Stimulated activated CD4-positive, alpha-beta T cell treated with anti-CD3 and anti-CD28 coated beads, Interleukin-1b, Interleukin-23, amount 100 ng/mL, for 1 hour (primary cell): ENCODE measurements at places on chromosomes 5 and 9.

- DNase-seq: no peak
Measured at GRCh38 chr9:134995792-134996120, 78.0 kb upstream of the FCN1 start.

GRCh38 chr9:18331310-18331684 lies 142.7 kb upstream of the ADAMTSL1 start:
- DNase-seq: no peak

DNA sequence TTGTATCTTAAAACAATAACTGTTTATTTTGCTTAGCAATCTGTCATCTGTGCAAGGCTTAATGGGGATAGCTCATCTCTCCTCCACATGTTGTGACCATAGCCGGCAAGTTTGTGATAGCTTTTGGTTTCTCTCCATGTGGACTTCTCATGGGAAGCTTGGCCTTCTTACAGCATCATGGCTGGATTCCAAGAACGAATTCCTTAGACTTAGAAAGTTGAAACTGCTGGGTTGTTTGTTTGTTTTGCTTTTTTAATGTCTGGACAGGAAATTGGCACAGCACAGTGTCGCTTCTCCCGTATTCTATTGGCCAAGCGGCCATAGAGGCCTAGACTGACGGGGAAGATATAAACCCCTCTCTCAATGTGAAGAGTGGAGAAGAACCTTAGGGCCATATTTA lies 61.0 kb upstream of the PRDM9 start:
- no peak for DNase-seq

DNA sequence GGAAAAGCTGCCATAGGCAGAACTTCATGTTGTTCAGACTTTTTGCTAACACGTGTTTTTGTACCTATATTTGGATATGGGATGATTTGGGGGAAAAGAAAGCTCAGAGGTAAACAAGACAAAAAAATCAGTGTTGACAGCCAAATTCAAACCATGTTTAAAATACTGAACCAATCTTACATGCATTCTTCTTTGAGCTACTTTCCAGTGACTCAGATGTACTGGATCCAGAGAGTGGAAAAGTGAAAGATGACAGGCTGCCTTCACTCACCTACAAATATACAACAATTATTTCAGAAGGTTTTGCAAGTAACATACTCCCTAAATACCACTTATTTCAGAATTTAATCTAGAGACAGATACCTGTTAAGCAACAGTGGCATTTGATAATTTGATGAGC lies 165.7 kb downstream of the MPDZ start:
- DNase-seq: no peak

DNA sequence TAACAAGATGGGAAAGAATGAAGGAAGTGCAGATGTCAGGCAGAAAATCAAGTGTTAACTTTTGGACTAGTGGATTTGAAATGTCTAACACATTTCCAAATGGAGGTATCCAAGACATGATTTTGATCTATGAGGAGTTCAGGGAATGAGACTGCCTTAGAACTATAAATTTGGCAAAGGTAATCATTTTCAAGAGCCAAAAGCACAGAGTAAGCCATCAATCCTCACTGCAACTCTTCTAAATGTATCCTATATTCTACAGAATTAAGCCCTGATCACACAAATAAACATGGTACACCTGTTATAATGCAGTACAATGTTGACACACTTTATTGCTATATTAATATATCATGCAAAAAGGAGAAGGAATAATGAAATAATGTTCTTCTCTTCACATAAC lies 55.6 kb downstream of the SETX start:
- DNase-seq: no peak

DNA sequence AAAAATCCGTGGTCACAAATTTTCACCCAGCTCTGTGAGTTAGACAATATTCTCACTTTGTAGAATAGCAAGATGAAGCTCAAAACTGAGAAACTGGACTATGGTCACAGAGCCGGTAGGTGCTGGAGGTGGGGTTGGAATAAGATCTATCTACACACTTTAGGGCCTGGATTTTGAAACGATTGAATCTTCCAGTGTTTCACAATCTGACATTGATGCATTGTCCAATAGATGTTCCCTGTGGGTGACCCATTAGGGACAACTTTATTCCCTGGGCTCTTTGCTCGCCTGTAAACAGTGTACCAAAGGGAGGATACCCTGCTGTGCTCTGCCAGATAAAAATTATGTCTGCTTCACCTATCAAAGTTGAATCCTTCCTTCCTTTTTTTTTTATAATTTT lies 145.4 kb upstream of the MPDZ start:
- DNase-seq: no peak

DNA sequence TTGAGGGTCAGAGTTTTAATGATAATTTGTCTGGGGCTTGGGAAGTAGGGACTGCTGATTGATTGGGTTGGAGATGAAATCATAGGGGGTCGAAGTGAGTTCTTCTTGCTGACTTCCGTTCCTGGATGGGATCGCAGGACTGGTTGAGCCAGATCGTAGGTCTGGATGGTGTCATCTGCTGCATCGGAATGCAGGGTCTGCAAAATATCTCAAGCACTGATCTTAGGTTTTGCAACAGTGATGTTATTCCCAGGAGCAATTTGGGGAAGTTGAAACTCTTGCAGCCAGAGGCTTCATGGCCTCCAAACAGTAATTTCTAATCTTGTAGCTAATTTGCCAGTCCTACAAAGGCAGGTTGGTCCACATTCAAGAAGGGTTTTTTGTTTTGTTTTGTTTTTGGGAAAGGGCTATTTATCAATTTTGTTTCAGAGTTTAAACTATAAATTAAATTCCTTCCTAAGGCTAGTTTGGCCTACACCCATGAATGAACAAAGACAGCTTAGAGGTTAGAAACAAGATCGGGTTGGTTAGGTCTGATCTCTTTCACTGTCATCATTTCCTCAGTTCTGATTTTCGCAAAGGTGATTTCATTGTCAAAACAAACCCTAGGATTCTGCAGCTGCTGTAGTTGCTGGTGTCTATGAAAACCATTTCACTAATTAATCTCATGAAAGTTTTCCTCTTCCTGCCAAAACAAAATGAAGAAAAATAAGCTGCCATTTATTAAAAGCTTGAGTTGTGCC lies 388.0 kb downstream of the TMEM232 start:
- no peak for DNase-seq
